Uterus (tissue), 4 donors: ENCODE measurements at places on chromosomes 4 and X.
A peak's percentile ranks its signal among the peaks of the same experiment; 100 is the strongest.

GRCh38 chrX:153688911-153689590 lies 1.3 kb downstream of the SLC6A8 start:
- no peak for DNase-seq

- DNase-seq = no peak
These were observed 8.2 kb downstream of the ATP11C start for GRCh38 chrX:139924696-139925095.

GRCh38 chr4:83631066-83631465 lies 95.2 kb downstream of the GPAT3 start:
- DNase-seq = no peak

- DNase-seq = no peak
These were observed 126.3 kb downstream of the AASDH start for GRCh38 chr4:56261027-56261426.

DNA sequence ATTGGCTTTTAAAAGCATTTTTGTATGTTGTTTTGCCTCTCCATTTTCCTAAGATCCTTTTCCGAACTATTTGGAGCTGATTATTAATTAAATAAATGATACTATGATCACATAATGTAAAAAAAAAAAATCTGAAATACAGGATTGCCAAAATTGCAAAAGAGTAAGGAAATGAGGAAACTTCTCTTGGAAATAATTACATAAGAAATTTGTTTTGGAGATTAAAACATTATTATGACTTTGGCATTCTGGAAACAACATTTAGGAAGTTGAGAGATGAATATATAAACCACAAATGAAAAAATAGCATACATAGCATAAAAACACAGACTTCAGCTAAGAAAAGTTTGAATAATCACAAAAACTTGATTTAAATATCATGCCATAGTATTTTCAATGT lies 33.5 kb downstream of the PF4 start:
- no peak for DNase-seq

DNA sequence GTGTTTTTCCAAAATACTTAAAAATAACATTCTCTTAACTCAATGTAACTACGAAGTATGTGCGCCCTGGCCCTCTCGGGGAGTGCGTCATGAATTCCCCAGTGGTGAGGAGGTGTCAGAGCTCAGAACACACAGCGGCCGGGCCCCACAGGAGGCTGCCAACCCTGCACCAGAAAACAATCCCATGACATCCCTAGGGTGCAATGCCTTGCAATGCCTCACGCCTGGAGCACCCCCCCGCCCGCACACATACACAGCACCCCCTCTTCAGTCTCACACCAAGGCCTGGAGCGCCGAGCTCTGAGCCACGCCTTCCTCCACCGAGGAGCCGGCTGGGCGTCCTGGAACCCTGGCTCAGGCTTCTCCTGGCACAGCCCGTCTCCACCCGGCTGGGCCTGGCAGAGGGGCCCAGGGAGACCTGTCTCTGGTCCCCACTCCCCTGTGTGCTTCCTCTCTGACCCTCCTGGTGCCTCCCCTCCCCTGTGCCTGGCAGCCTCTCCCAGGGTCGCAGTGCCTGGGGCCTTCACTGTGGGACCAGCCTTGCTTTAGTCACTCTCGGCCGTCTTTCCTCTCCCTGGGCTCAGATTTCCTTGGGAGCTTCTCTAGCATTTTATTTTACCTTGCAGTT lies 108.2 kb upstream of the ADRA2C start:
- peak; percentile 95 for DNase-seq

GRCh38 chrX:144918936-144919335 lies 328.4 kb upstream of the SPANXN1 start:
- no peak for DNase-seq

GRCh38 chr4:38231626-38232025 lies 271.4 kb downstream of the PTTG2 start:
- DNase-seq = no peak

GRCh38 chrX:150544222-150544787 lies 24.1 kb upstream of the MTM1 start:
- no peak for DNase-seq

DNA sequence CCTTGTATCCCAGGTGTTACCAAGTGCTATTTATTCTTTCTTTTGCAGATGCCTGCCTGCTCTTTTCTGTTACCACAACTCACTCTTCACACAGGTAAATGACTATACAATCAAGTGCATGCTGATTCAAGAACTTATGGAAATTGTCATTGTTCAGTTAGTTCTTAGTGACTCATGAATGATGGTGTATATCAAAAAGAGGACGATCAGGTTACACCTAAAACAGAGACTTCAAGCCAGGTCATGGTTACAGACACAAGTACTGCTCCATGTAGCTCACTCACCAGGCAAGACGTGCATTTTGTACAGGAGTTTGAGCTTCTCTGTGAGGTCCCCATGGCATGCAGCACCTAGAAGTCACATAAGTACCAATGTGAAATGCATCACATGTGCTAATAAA lies 59.3 kb upstream of the UCP1 start:
- DNase-seq = no peak
